ENCODE measurements at places on chromosomes 2 and 18. TPM values are rescaled to one million over a fixed set of nuclear protein-coding genes. Genes with fewer than 3 reads are reported as not detected.

Gene CKAP2L
- total RNA-seq = 0.54 TPM

Gene GPR45
- not detected for total RNA-seq

Gene ANKRD30BL
- not detected for total RNA-seq

- peak; percentile 38 for DNase-seq
Measured at GRCh38 chr2:146807568-146808168, 1037.2 kb upstream of the ACVR2A start.

DNA sequence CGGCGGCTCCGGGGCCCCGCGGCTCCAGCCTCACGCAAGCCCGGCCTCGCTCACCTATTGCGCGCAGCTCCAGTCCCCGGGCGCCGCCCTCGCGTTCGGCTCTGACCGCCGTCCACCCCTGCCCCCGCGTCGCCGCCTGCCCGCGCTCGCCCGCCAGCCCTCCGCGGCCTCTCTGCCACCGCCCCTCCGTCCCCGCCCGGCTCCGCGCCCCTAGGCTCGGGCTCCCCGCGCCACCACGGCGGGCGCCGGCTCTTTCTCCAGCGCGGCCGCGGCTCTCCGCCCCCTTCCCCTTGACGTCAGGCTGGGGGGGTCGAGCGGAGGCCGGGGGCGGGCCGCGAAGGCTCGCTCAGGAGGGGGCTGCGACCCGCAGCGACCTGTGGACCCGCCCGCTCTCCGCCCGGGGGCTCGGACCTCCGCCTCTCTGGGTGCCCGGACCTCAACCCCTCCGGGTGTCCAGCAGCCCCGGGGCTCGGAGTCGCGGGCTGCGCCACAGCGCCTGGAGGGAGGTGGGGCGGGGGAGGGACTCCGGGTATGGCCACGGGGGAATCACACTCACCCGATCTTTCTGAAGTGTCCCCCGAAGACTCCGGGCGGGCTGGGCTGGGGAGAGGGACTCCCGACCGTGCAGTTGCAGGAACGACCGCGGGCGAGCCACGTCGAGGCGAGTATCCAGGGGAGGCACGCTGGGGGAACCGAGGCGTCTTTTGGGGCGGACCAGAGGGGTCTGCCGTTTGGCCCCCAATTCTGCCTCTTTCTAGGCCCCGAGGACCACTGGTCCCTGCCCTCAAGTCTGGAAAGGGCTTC is at the start of gene SEMA4C:
Gene SEMA4C (minus strand): TSS at position 259 of the 804 bp plus-strand sequence. CDS start 2,194 bp downstream, outside the sequence.
- peak; percentile 88 for DNase-seq
